ENCODE measurements at places on chromosomes 1 and 21.

DNA sequence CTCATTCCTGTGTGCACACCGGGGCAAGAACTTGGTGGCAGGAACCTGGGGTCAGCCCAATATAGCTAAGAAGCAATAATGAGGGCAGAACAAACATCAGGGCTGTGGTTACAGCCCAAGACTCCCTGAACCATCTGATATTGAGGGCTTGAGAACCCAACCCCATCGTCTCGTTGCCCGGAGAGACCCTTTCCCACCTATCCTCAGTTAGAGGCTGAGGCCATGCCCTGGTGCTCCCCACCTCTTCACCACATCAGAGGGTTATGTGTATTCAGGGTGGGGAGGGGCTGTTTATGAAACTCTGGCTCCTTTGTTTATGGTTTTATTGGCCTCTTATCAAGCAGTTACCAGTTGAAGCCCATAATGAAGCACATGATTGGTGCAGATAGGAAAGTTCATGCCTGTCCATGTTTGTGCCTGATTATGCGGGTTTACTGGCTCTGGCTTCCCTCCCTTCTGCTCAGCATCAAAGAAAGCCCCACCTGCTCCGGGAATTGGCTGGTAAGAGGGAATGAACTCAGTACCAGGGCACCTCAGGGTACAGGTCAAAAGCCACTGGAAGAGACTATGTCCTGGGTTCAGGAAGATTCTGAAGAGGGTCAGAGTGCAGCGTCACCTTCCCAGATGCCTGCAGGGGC lies 14.5 kb downstream of the NUAK2 start:
- no peak for DNase-seq

- DNase-seq = no peak
These were observed 1.5 kb downstream of the AJAP1 start for GRCh38 chr1:4655674-4656532.

DNA sequence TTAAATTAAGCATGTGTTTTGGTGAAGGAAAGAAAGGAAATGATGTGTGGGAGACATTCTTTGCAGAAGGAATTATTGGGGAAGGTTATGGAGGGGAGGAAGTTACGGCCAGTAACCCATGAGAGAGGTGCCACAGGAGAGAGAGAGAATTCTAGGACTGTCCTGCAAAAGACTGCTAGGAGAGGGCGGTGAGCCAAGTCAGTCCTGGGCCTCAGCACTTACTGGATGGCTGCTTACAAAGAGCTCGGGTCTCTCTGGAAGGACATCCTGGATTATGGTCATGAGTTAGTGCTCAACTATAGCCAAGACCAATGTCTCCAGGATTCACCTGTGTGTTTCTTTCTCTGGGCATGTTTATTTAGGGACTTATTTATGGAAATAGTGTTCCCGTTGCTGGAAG lies 74.4 kb upstream of the HSD17B7 start:
- no peak for DNase-seq

- no peak for DNase-seq
These were observed 73.1 kb upstream of the ACTRT2 start for GRCh38 chr1:2948001-2948750.

DNA sequence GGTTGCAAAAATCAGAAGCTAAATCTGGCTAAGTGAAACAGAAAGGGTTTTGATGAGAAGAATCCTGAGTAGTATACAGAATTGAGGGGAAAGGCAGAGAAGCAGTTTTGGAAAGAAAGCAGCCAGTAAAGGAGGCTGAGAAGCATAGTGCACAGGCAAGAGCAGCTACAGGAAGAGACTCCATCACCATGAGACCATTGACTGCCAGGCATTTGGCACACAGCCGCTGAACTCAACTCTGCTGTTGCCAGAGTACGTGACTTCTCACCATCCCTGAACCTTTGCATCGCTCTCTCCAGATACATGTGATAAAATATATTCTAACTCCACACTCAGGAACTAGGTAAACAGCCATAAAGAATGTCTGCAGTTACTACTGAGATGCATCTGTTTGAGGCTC lies 128.3 kb upstream of the C1orf21 start:
- DNase-seq = no peak

GRCh38 chr1:244162786-244163530 lies 111.9 kb downstream of the ZBTB18 start:
- no peak for DNase-seq

DNA sequence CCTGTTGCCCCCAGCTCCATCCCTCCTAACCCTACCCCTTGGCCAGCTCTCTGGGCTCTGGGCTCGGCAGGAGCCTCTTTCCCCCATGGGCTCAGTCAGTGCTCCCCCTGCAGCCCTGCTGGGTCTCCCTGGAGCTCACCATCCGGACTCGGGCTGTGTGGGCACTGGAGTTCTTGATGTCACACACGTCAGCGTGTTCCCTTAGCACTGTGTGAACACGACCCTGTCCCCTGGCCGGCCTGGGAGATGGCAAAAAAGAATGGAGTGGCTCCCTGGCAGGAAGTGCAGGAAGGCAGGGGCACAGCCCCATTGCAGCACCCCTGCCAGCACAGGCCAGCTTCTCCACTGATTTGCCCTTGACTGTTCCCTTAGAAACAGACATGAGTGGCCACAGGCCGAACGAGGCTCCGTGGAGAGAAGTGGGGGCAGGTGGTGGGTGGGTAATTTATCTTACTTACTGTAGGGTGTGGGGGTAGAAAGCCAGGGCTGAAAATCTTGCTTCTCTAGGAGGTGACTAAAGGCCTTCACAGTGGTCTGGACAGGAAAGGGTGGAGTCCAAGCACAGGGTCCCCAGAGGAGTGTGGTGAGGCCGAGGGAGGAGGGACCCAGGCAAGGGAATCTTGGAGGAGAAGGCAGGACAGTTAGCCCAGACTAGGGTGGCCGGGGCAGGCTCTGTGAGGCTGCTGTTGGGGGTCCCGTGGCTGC lies 381.7 kb upstream of the VAMP3 start:
- DNase-seq = no peak
